ENCODE measurements at places on chromosomes 1 and 21. TPM values are rescaled to one million over a fixed set of nuclear protein-coding genes. Genes with fewer than 3 reads are reported as not detected.

KHDC4 gene
- 91.5 TPM for total RNA-seq

HES3 gene
- total RNA-seq = 22.2 TPM

BMP8A gene
- 0.12 TPM for total RNA-seq

FAM163A gene
- 0.11 TPM for total RNA-seq

IPO9 gene
- total RNA-seq = 63.2 TPM

CMPK1 gene
- total RNA-seq = 39.6 TPM

NFASC gene
- 3.7 TPM for total RNA-seq

GNG4 gene
- total RNA-seq = 14.9 TPM

NBPF20 gene
- 0.68 TPM for total RNA-seq

VWA1 gene
- 7.0 TPM for total RNA-seq

CAMK1G gene
- total RNA-seq = 4.3 TPM

SYCP1 gene
- total RNA-seq = not detected

Data from neural progenitor cell (in vitro differentiated cells).